CD4-positive, alpha-beta T cell (primary cell): ENCODE measurements at places on chromosomes 13 and 19.
A peak's percentile ranks its signal among the peaks of the same experiment; 100 is the strongest.

GRCh38 chr19:35340431-35340830 is 7.3 kb upstream of the FFAR1 start:
- no peak for DNase-seq

DNA sequence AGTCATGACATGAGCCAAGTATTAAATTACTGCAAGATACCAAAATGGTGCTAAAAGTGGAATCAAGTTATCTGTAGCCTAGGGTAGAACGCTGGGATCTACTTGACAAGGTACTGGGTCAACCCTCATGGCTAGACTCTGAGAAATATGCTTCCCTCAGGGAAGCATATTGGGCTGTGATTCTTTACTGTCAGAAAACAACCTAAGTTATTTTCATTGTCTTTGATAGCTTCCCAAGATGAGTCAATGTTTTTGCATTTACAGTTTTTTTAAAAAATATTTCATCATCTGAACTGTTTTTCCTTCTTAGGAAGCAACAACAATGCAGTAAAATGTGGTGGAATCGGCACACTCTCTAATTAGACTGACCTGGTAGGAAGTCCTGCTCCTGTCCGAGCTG is 218.0 kb downstream of the RGCC start:
- no peak for DNase-seq

DNA sequence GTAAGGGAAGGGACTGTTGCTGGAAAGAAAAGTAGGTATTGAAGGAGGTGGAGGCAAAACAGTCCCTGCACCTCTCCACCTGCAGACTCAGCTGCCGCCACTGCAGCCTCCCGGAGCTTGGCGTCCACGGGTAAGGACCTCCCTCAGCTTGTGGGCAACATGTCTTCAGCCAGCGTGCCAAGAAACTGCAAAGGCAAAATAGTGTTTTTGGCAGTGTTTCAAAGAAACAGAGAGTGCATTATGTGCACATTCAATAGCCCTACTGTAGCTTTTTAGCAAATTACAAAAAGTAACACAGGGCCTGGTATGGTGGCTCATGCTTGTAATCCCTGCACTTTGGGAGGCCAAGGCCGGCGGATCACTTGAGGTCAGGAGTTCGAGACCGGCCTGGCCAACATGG is 57.4 kb downstream of the ATP11A start:
- no peak for DNase-seq

- DNase-seq, result no peak
These were observed 235.8 kb upstream of the MIR17HG start for GRCh38 chr13:91111476-91112200.

GRCh38 chr13:65416784-65417183 is 1813.4 kb downstream of the PCDH9 start:
- no peak for DNase-seq

DNA sequence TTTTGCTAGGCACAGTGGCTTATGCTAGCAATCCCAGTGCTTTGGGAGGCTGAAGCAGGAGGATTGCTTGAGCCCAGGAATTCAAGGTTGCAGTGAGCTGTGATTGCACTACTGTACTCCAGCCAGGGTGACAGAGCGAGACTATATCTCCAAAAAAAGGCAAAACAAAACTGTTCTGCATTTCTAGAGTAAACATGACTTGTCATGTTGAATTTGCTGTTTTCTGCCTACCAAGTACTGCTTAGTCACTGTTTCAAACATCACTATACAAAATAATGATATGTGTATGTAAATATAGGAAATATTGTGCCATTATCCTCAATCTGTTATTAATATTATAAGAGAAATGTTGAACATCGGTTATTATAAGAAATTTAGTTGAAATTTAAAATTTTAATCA is 9.2 kb downstream of the RFC3 start:
- DNase-seq, result no peak

DNA sequence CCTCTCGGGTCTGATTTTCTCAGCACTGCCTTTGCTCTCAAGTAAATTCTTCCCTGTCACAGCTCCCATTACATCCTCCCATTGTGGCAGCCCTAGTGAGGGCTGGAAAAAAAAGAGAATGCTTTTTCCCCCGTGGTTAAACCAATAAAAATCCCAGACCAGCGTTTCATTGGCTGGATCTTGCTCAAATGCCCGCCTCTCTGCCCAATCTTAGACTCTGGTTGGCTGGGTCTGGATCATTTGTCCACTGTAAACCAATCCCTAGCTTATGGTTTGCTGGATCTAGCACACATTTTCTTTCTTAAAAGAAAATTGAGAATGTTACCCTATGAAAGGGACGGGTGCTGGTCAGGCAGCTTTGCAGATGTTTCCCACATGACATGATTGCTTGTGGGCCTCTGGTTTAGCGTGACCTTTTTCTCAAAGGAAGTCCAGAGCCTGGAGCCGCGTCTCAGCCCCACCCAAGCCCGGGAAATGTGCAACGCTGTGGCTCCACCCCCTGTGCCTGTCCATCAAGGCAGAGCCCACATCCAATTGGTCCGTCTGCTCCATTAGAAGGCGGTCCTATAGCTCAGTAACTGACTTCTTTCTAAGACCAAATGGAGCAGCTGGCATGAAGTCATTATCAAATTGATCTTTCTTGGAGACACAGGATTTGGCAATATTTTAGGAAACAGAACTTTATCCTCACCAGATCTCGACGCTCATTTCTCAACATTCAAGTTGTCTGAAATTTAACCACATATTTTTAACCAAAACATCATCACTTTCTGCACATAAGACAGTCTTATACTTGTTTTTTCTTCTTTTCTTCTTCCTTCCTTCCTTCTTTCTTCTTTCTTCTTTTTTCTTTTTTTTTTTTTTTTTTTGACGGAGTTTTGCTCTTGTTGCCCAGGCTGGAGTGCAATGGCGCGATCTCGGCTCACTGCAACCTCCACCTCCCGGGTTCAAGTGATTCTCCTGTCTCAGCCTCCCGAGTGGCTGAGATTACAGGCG is 2.6 kb upstream of the MCEMP1 start:
- DNase-seq, result no peak

GRCh38 chr19:55188625-55189024 is 8.5 kb upstream of the SYT5 start:
- DNase-seq, result no peak

DNA sequence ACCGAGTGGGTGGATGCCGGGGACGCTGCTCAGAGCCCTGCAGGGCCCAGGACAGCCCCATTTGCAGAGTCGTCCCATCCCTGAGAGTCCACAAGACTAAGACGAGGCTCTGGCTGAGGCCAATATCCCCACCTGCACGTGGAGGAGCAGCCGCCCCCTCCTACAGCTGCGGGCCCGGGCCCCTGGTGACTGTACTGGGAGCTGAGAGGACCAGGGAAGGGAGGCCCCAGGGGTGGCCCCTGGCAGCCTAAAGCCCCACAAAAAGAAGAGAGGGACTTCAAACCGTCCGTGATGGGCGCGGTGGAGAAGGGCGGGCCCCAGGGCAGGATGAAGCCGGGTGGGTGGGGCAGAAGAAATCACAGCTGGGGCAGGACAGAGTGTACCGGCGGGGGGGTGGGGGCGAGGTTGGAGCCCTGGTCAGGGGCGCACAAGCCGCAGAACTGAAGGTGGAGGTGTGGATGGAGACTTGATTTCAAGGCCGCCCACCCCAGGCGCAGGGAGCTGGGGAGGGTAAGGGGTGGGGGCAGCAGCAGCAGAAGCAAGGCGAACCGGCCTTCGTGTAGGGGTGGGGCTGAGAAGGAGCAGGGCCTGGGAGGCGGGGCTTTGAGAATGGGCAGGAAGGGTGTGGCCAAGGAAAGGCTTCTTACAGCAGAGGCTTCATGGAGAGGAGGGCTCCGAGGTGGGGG is 12.9 kb downstream of the CFD start:
- peak; percentile 78 for DNase-seq

- no peak for DNase-seq
These were observed 435.1 kb downstream of the ZNF536 start for GRCh38 chr19:30807278-30807677.

GRCh38 chr19:48442116-48443035 is 3.4 kb upstream of the GRWD1 start:
- DNase-seq, result no peak

DNA sequence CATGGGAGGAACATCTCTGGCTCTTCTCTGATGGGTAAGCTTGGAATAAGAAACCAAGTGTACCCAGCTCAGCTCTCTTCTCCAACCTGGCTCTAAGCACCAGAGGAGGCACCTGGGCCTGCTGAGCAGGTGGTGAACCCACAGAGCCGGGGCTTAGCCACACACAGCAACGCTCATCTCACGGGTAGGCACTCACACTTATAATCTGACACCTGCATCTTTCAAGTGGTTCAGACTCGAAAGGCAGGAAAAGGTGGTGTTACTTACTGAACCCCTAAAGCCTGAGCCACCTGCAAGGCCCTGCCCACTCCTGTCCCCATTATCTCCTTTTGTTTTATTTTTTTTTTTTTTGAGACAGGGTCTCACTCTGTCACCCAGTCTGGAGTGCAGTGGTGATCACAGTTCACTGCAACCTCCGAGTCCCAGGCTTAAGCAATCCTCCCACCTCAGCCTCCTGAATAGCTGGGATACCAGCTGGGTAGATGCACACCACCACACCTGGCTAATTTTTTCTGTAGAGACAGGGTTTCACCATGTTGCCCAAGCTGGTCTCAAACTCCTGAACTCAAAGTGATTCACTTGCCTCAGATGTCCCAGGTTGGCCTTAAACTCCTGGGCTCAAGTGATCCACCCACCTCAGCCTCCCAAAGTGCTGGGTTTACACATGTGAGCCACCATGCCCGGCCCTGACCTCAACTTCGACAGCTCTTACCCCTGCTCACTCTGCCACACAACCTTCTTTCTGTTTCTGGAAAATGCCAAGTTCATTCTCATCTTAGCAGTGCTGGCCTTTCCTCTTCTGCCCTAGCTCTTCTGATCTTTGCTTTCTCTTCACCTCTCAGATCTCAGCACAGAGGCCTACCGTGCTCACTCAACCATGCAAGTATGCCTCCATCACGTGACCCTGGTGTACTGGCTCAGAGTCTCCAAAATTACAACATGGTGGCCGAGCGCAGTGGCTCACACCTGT is 9.7 kb downstream of the FBXL12 start:
- DNase-seq, result peak; percentile 82

DNA sequence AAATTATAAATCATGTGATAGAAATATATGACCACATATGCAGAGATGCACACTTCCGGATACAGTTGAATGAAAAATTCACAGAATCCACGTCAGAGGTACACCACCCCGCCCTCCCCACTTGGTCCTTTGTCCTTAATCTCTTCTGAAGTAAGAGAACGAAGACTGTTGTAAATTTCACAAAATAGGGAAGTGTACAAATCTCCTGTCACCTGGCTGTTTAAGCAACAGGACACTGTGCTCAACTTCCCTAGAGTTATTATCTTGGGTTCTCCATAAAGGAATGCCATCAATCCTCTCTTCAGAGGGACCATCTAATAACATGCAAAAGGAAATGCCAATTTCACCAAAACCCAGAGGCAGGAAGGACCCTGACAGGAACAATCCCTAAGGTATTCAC is 10.5 kb upstream of the CEACAM6 start:
- no peak for DNase-seq

DNA sequence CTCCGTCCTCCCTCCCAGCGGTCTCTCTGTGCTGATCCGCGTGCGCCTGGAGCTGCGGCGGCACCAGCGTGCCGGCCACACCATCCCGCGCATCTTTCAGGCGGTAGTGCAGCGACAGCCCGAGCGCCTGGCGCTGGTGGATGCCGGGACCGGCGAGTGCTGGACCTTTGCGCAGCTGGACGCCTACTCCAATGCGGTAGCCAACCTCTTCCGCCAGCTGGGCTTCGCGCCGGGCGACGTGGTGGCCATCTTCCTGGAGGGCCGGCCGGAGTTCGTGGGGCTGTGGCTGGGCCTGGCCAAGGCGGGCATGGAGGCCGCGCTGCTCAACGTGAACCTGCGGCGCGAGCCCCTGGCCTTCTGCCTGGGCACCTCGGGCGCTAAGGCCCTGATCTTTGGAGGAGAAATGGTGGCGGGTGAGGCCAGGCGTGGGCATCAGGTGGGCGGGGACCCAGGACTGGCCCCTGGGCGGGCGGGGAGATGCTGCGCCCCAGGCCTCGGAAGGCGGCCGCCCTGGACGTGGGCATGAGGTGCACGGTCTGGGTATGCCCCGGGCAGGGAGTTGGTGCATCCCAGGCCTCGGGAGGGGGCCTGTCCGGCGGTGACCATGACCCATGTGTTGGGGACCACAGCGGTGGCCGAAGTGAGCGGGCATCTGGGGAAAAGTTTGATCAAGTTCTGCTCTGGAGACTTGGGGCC is 16.4 kb downstream of the SLC27A1 start:
- no peak for DNase-seq

DNA sequence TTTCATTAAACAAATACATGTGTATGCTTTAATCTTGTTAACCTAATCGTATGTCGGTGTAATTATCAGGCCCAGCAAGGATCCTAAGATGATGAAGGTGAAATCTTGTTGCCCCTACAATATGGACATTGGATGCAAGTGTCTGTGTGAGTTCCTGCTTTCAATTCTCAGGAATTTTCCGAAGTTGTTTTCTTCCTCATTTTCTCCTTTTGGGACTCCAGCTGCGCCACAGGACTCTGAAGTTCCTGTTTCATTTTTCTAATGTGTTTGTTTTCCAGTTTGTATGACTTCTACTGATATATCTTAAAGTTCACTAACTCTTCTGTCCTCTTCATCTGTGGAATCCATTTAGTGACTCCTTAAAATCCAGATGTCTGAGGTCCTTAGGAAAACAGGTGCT is 11.9 kb upstream of the OR7D2 start:
- DNase-seq, result no peak

DNA sequence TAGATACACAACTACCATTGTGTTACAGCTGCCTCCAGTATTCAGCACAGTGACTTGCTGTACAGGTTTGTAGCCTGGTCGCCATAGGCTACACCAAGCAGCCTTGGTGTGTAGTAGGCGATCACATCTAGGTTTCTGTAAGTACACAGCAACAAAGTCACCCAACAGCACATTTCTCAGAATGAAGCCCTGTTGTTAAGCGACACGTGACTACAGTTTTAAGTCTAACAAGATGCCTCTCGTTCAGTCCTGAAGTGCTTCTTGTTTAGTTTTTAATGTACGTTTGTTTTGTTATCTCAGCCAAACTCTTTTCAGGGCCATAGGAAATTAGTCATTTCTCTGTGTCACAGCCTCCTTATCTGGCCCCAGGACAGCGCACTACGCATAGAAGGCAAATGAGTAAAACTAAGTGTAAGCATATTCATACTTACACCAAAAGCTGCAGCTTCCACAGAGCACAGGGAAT is 50.0 kb upstream of the GPR183 start:
- peak; percentile 69 for DNase-seq
